RWPE2 (cell line): ENCODE measurements at places on chromosomes 1 and 21.

GRCh38 chr1:176717066-176717750 is 254.2 kb downstream of the PAPPA2 start:
- DNase-seq, result no peak

GRCh38 chr1:30721341-30721793 is 2.0 kb downstream of the MATN1 start:
- no peak for DNase-seq

- DNase-seq, result no peak
These were observed 5.7 kb upstream of the SELENON start for GRCh38 chr1:25794325-25794724.

GRCh38 chr1:52588535-52588934 is 13.6 kb upstream of the GPX7 start:
- no peak for DNase-seq

- no peak for DNase-seq
These were observed at the start of gene FAM163A for GRCh38 chr1:179742717-179743678. Gene FAM163A (plus strand): TSS chr1:179743291. CDS start chr1:179813098, 69,807 bp downstream.

DNA sequence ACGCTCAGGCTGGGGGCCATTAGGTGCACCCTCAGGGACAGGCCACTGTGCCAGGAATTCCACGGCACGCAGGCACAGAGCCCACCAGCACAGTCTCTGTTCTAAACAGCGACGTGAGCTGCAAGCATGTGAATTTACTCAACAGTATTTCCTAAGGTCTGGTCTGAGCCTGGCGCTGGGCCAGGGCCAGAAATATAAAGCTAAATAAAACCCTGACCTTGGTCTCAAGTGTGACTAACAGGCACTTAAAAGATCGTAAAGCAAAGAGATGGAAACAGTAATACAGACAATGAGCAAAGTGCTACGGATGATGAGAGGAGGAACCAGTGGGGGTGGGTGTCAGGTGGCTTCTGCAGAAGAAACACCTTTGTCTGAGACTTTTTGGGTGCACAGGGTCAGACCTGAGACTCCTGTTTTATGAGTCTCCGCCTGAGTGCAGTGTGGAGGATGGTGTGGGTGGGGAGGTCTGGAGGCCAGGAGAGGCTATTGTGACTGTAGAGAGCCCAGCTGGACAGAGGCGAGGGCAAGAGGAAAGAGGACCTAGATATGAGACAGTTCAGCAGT is 53.4 kb upstream of the EDN2 start:
- no peak for DNase-seq

DNA sequence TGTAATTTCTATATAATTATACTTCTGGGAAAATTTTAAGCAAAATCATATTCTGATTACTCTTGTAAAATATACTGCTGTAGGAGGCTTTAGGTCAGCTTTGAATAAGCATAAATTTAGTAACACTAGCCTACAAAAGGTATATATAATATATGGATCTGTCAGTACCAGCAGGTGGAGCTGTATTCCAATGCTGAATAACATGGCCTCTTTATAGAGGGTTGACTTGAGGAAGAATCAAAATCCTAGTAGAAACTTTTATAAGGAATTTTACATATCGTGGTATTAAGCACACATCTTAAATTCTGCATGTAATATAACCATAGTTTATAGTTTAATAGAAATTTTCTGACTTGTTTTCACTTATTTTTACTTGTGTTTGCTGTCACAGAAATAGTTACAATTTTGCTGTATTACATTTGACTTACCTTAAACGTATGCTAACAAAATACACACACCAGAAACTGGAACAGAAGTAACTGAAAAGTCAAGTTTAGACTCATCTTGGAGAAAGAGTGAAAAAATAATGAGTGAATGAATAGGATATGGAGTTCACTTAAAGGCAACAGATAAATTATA is 79.3 kb downstream of the HMCN1 start:
- no peak for DNase-seq

DNA sequence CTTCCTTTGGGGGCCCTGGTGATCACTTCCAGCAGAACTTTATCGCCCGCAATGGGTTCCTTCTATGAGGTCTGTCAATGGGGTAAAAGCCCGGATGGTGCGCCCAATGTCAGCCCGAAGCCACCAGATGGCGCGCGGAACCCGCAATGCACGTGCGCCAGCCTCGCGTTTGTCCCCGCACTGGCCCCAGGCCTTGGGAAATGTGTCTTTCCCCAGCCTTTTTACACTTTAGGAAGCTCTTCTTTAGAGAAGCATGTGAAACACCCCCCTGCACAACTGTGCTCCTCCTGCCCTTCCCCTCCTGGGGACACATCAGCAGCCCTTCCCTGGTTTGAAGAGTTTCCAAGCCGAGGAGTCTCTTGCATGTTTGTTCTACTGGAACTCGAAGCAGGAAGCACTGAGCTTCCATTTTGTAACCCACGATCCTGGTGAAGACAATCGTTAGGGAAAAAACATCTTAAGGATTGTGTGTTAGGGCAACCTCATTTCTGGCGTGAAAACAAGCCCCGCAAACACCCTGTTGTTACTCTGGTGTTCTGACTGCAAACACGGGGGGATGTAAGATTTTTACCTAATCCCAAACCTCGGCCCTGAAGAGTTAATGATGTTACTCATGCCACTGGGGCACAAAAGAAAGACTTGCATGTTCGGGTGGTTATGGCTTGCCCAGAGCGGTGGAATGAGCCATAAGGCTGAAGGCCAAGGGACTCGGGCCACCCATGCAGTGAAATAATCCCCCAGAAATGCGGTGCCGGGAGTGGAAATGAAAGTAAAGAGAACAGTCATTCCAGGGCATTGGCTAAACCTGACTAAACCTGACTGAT is 20.4 kb upstream of the TARBP1 start:
- DNase-seq, result peak; percentile 70

GRCh38 chr1:112230232-112230631 is 165.8 kb upstream of the CTTNBP2NL start:
- DNase-seq, result no peak

- DNase-seq, result no peak
These were observed 89.3 kb downstream of the CDC14A start for GRCh38 chr1:100441651-100442050.

DNA sequence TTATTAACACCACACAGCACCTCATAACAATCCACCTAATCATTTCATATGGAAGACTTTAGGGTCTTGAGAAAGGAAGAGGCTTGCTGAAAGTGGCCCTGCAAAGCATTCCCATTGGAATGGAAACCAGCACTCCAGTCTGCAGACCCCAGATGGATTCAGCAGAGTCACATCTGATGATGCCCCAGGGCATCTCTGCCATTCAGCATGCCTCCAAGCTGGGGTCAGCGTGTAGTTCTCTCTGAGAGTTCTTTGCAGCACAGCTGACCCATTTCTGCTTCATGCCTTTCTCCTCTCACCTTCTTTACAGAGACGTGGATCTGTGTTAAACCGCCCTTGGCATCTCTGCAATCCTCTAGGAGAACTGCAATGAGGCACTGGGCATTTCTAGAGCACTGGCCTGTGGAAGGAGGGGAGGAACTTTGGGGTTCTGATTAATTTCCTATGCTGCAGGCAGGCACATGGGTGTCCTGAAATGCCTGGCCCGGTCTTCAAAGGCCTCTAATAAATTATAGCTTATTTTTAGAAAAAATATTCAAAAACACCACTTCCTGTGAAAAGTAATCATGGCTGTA is 2.6 kb upstream of the LUZP1 start:
- DNase-seq, result no peak

GRCh38 chr1:204578867-204579664 is 62.9 kb downstream of the MDM4 start:
- no peak for DNase-seq

DNA sequence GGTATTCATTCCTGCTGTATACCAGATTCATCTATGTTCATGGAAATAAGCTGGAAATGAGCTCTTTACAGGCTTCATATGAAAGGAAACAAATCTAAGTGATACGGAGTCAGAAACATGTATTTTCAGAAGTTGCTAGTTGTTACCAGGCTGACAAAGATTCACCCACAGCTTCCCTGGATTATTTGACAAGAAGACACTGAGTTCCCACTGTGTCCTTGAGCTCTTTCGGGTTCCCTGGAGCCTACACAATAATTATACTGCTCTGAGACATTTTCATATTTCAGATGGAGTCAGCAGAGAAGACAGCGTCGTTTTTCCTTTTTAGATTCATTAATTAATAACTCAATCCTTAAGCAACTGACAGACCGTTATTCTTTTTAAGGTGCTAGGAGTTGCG is 29.3 kb upstream of the MTR start:
- DNase-seq, result no peak

GRCh38 chr1:184647471-184647870 is 107.2 kb downstream of the EDEM3 start:
- DNase-seq, result no peak

- no peak for DNase-seq
These were observed 24.4 kb downstream of the RC3H1 start for GRCh38 chr1:173997791-173998190.

GRCh38 chr1:8595941-8596340 is 221.5 kb downstream of the RERE start:
- no peak for DNase-seq
